Fibroblast of pulmonary artery (primary cell): ENCODE measurements at places on chromosomes 12 and 14.

DNA sequence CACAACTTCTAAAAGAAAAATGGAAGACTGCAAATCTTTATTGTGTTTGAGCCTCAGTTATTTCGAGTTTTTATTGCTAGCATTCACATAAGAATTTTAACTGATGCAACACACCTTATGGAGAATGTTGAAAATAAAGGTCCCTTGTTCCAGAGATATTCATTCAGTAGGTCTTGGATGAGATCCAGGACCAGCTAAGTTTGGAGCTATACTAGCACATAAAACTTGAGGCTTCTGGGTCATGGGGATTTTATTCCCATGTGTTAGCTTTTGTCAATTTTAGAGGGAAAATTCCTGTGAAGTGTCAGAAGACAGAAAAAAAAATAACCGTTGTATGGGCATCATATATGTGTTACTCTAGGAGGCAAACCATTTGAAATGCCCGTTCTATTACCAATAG lies 693.2 kb upstream of the MIS18BP1 start:
- no peak for DNase-seq

DNA sequence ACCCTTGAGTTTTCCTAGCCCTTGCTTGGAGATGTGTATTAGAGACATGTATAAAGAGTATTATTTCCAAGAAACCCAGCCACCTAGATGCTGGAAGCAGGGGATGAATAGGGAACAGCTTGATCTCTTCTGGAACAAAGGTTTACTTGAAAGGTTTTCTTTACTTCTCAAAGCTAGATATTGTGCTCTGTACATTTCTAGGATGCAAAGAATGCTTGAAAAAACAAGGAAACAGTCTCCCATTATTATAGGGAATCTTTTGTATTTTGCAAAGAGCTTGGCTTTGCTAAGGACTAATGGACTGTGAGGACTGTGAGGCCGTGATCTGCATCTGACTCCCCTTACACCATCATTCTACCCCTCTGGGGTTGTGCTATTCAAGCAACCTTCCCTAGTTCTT lies 77.9 kb downstream of the PRICKLE1 start:
- DNase-seq: no peak

GRCh38 chr12:27627123-27627852 lies 69.0 kb upstream of the REP15 start:
- peak; percentile 87 for DNase-seq

GRCh38 chr12:19971361-19972280 lies 396.7 kb upstream of the PDE3A start:
- DNase-seq: peak; percentile 48

GRCh38 chr14:64580467-64580866 lies 30.7 kb downstream of the PPP1R36 start:
- DNase-seq: no peak

- DNase-seq: peak; percentile 88
Observed at GRCh38 chr12:6182279-6182898, 17.8 kb upstream of the CD9 start.

GRCh38 chr12:22700106-22700505 lies 75.1 kb downstream of the ETNK1 start:
- peak; percentile 23 for DNase-seq

GRCh38 chr14:101362529-101363260 lies 198.6 kb upstream of the DIO3 start:
- no peak for DNase-seq

GRCh38 chr12:122873540-122873939 lies 22.4 kb downstream of the VPS37B start:
- no peak for DNase-seq

- DNase-seq: peak; percentile 70
Observed at GRCh38 chr14:94548999-94549985, 11.9 kb upstream of the SERPINA4 start.
